ENCODE measurements at places on chromosomes 1 and 21. TPM values are rescaled to one million over a fixed set of nuclear protein-coding genes. Genes with fewer than 3 reads are reported as not detected.

The GAS5 gene
- polyA plus RNA-seq: 90.4 TPM

The EPHX1 gene
- polyA plus RNA-seq: 20.4 TPM

DNA sequence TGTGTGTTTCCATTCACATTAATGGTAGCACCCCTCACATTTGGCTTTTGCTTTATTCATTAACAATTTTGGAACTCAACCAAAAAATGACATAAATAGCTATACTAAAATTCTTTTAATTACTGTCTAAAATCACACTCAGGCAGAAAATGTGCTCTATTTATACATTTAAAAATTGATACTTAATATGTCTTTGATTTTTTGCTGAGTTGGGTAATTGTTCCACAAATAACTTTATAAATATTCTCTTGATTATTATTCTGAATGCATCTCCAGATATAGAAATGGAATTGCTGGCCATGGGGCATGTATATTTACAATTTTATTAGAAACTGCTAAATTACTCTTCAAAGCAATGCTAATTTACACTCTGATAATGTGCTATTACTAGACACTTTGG is 658.7 kb upstream of the CHRM3 start:
- no peak for DNase-seq

DNA sequence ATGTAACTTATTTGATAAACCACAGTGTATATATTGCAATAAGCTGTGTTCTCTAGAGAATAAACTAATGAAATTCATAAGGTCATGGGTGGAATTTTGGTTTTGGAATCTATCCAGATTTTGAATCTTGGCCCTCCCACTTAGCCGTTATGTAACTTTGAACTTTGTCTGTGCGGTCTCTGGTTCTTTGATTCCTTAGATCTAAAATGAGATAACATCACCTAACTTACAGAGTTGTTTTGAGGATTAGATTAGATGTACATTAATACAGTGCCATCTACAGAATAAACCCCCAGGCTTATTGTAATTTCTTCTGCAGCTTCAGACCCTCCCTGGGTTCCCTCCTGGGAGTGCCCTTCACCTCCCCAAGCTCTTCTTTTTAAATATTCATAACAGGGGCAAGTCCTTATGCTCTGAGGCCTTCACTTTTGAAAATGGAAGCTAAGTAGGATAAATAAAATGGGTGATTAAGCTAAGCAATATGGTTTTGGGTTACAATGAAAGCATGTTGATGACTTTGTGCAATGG is 124.3 kb downstream of the ATG4C start:
- DNase-seq: no peak
